ENCODE measurements at places on chromosomes 12 and 14. TPM values are rescaled to one million over a fixed set of nuclear protein-coding genes. Genes with fewer than 3 reads are reported as not detected.

GRCh38 chr12:68638721-68639395 lies 28.2 kb downstream of the RAP1B start:
- DNase-seq = no peak

- DNase-seq = no peak
These were observed 26.5 kb downstream of the TCTN1 start for GRCh38 chr12:110640275-110641025.

- no peak for DNase-seq
These were observed 3.6 kb downstream of the TPH2 start for GRCh38 chr12:71942259-71942658.

DNA sequence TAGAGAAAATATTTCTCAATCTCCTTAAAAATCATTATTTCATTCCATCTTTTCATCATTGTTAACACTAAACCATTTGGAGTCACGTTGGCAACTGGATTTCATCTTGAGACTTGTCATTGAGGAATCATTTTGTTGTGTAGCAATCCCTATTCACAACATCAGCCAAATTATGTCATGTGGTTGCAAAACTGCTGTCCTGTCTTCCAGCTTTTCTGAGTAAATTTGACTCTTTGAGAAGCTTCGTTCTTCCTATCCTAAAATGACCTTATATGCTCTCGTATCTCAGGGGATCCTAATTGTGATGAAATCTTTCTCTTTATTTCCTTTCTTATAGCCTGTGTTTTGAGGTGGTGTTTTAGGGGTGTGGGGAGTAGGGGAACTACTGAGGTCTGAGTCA lies 30.6 kb upstream of the KICS2 start:
- DNase-seq = no peak

- DNase-seq = no peak
These were observed 46.9 kb downstream of the C14orf132 start for GRCh38 chr14:96086032-96086431.

DNA sequence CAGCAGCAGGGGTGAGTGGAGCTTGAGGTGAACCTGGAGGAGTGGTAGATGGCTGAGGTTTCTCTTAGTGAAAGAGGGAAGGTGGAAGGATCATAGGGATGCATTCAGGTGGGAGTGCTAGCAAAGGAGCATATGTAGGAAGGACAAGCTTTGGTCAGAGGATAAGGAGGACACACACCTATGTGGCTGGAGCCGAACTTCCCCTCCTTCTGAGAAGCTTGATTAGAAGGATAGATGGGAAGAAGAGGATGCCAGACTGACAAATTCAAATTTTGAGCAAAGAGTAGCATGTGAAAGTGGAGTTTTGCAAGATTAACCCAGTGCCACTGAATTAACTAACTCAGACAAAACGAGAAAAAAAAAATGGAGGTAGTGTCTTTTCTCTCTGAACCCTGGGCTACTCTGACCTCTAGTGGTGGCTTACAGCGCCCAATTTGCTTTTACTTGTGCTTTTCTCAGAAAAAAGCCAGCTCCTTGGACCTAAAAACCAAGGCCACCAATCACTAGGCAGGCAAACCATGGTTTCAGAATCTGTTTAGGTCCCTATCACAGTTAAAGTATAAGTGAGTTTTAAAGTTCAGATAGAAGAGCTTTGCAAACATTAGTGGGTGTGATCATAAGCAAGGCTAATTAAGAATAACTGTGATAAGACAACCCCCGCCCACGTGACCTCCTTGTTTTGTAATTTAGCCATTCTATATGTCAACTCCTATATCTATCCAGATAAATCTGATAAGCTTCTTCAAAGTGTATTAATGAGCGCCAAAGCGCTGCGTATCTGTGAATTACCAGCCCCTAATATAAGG lies 15.5 kb downstream of the EMP1 start:
- peak; percentile 67 for DNase-seq

GRCh38 chr12:86134561-86134960 lies 121.6 kb downstream of the MGAT4C start:
- no peak for DNase-seq

GRCh38 chr14:103763730-103764488 lies 48.3 kb downstream of the ZFYVE21 start:
- no peak for DNase-seq

DNA sequence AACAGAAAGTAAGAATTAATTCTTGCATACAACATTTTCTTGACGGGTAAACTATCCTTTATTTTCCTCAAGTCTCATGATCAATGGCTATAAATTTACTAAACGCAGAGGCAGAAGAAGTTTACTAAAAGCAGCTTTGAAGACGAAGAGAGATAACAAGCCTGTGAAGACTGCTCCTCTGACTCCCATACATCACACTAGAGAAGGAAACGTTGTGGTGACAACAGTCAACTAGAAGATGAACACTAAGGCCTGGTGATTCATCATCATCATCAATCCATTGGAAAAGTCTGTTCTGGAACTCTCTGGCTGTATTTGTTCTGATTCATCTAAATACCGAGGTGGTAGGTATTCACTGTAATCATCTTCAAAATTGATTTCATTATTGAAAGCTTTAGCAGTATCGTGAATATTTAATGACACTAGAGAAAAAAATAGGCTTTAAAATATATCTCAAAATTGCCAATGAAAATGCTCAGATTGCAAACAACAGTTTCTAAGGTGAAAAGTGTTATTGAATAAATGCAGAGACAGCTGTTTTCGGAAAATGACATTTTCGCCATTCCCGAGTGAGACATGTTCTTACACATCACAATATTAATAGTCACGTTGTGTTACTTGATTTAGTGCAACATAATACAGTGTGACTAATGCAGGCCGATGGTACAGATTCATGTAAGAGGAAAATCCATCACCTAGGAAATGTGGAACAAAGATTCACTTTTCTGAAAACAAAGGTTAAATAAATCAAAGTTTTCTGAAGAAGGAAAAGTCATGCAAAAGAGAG lies 260.5 kb downstream of the C12orf50 start:
- DNase-seq = no peak

DNA sequence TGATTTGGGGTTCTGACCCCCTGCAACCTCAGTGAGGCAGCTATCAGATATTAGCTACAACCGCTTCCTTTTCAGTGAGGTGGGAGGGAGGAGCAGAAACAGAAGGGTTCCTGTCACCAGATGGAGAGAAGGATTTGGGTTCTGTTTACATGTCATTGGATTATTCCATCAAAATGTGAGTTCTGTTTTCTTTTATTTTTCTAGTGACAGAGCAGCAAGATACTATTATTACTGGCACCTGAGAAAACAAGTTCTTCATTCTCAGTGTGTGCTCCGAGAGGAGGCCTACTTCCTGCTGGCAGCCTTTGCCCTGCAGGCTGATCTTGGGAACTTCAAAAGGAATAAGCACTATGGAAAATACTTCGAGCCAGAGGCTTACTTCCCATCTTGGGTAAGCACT lies 52.8 kb downstream of the FRMD6 start:
- no peak for DNase-seq

GRCh38 chr12:103930034-103930786 lies at the start of gene HSP90B1:
HSP90B1 (plus strand) TSS chr12:103930410; CDS start chr12:103930516, 106 bp downstream.
- DNase-seq = peak; percentile 100

- peak; percentile 48 for DNase-seq
These were observed 40.3 kb downstream of the NOPCHAP1 start for GRCh38 chr12:105026411-105026810.

DNA sequence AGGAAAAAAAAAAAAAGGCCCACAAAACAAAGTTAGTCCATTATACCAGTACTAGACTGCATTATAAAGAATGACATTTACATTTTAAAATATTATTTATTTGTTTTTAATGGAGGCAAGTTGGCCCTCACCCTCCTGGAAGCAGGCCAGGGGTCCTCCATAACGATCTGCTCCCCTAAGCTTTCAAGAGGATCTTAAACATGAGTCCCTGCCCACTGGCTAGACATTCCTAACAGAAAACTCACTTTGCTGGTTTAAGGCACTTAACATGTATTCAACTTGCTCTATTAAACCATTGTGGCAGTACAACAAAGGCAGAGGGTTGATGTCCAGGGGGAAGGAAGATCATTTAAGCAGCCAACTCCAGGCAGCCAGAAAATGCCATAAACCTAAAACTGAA lies 111.4 kb downstream of the STXBP6 start:
- DNase-seq = no peak

DNA sequence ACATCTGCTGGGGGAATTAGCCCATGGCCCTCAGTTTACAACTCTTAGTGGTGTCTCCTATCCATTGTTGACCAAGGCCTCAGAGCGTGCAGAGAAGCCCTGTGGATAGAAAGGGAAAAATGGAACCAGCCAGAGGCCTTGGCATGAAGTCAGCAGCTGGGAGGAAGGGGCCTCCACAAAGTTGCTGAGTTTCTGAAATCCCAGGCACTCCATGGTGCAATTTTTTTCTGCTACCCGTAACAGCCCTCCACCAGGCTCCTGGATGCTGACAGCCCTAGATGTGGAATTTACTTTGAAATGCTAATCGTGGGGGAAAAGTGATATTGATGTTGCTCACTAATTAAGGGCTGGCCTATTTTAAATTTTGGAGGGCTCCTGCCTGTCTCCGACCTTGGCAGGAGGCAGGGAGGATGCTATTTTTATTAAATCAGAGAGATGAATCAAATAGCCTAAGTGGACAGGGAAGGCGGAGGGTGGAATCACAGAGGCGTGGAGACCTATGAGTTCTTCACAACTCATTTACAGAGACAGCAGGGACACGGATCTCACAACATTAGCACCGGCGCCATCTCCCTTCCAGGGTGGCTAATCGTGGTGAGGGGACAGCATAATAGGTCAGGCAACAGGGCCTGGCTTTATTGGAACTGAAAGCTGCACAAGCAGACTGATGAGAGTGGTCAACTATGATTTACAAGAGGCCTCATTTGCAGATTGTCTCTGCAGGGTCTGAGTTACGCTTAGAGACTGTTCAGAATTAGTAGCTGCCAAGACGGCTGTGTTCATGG lies 99.8 kb upstream of the WSCD2 start:
- DNase-seq = no peak

DNA sequence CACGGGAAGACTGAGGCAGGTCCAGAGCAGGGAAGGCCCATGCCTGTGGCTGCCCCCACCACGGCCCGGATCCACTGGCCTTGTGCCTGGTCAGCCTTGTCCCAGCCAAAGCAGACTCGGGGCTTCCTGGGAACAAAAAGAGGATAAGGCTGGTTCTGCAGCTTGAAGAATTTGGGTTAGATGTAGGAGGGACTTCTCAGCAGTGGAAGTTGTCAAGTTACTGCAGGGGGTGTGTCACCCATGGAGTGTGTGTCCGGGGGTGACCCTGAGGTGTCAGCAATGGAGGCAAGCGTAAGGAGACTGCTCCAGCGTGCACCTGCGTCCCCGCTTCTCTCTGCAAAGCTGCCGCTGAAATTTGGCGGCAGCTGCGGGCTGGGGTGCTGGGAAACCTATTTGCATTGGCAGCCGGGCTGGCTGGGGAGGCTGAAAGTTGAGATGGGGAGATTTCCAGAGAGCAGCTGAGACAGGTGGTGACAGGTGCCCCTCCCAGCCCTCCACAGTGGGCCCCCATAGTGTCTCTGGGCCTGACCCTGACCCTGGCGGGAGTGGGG lies 12.5 kb upstream of the TNFAIP2 start:
- no peak for DNase-seq

GRCh38 chr14:99242238-99242637 lies 29.8 kb downstream of the BCL11B start:
- DNase-seq = no peak

- DNase-seq = no peak
These were observed 365.8 kb downstream of the BCAT1 start for GRCh38 chr12:24582954-24583601.

- no peak for DNase-seq
These were observed 26.6 kb upstream of the NRDE2 start for GRCh38 chr14:90358359-90358758.

DNA sequence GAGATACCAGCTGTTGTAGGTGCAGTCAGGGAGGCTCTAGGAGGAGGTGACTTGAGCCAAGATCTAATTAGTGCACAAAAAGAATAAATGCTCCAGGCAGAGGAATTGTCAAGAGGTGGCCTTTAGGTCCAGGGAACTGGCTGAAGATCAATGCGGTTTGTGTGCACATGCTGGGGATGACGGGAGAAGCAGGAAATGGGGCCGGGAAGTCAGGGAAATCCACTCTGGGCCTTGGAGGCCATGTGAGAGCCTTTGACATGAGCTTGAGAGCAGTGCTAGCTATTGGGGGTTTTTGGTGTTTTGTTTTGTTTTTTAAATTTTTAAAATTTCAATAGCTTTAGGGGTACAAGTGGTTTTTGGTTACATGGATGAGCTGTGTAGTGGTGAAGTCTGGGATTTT lies 67.4 kb downstream of the MVK start:
- DNase-seq = no peak

DNA sequence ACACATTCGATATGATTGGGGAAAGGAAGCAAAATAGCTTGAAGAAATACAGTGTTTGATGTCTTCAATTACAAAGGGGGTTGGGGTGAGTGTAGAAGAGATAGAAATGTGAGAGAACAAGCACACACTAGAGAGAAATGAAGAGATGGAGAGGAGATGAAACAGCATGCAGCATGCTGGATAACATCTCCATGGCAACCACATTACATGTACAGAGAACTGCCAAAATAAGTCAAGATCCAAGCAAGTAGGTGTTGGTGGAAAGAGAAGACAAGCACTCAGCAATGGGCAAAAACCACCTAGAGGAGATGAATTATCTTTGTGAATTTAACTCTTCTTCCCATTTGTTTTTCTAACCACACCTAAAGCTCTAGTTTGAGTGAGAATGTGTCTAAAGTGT lies 289.8 kb downstream of the GRIN2B start:
- no peak for DNase-seq

DNA sequence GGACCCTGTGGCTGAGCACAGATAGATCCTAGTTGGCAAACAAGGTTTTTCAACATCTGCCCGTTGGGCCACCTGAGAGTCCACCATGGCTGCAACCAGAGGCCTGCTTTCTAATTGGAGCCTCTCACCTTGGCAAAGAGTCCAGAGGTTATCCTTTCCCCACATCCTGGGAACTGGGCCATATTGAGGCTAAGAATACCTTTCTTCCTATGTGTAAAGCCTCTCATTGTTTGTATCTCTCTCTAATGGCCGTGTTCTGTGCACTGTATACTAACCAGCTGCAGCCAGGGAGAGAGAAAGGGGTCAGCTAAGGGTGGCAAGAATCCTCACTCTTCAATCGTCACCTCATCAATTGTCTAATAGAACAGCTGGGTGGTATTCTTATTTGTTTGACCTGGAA lies 79.1 kb upstream of the ST8SIA1 start:
- no peak for DNase-seq

Gene GPR68
- polyA plus RNA-seq = 1.8 TPM

Gene TMCC3
- 45.4 TPM for polyA plus RNA-seq

Gene C1QL4
- 1.3 TPM for polyA plus RNA-seq

Gene DIO2
- 0.77 TPM for polyA plus RNA-seq

Gene ZNF219
- polyA plus RNA-seq = 37.0 TPM

Gene INHBE
- polyA plus RNA-seq = 0.51 TPM

Gene C12orf60
- 5.0 TPM for polyA plus RNA-seq

Gene GLS2
- polyA plus RNA-seq = 1.1 TPM

Gene CLEC6A
- 0.11 TPM for polyA plus RNA-seq

Gene NFATC4
- polyA plus RNA-seq = 74.3 TPM

Gene KRT82
- not detected for polyA plus RNA-seq

Gene ANG
- 4.0 TPM for polyA plus RNA-seq

Gene CLMN
- polyA plus RNA-seq = 27.5 TPM

Gene LRFN5
- polyA plus RNA-seq = 8.9 TPM

Gene DBX2
- polyA plus RNA-seq = 0.07 TPM

Gene MUCL1
- polyA plus RNA-seq = not detected

Gene SMIM41
- 0.65 TPM for polyA plus RNA-seq

Gene VRTN
- not detected for polyA plus RNA-seq

Gene MIP
- 0.37 TPM for polyA plus RNA-seq

Gene LGR5
- polyA plus RNA-seq = 16.5 TPM

Gene RIMBP2
- 11.6 TPM for polyA plus RNA-seq

Data from right renal pelvis (tissue), 4 donors.